Activated T-cell treated with anti-CD3 and anti-CD28 coated beads, Interleukin-2, amount 50 U/mL, for 4 hours (primary cell): ENCODE measurements at places on chromosomes 1 and 21. TPM values are rescaled to one million over a fixed set of nuclear protein-coding genes. Genes with fewer than 3 reads are reported as not detected.

- DNase-seq = peak; percentile 32
Observed at GRCh38 chr1:206050655-206051235, 2.2 kb upstream of the RHEX start.

GRCh38 chr1:16125088-16125470 lies 30.8 kb downstream of the EPHA2 start:
- no peak for DNase-seq

The DNALI1 gene
- total RNA-seq = not detected

GRCh38 chr1:56301791-56302190 lies 277.6 kb downstream of the PLPP3 start:
- no peak for DNase-seq
